Gastrocnemius medialis (tissue), 4 donors: ENCODE measurements at places on chromosomes 12 and 14.
A peak's percentile ranks its signal among the peaks of the same experiment; 100 is the strongest.

DNA sequence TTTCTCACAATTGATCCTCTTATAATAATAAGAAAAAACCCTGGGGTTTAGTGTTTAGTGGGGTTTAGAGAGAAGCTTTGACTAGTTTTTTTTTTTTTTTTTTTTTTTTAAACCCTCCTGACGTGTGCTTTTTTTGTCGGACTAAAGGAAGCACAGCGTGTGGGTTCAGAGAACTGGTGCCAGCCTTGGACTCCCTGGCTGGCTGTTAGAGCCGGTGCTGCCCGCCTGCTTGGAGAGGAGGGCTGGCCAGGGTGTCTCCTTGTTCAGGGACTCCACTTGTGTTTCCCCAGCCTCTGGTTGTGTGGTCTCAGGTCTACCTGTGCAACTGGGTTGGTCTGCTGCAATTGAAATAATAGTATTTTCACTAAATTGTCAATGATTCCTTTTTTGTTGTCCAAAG lies 54.1 kb upstream of the ASPG start:
- DNase-seq = no peak

- DNase-seq = no peak
Measured at GRCh38 chr12:103640831-103641230, 53.8 kb downstream of the STAB2 start.

DNA sequence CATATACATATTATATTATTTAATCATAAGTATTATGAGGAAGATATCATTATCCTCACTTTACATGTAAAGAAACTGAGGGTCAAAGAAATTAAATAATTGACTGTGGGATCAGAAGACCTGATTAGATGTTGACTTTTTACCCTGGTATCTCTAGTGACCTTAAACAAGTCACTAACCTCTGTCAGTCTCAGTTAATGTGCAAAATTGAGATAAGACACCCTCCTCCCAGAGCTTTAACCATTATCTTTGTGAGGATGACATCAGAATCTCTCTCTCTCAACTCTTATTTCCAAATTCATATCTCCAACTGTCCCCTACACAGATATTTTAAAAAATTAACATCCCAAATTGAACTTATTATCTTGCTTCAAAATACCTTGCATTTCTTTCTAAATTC lies 177.8 kb downstream of the KLHL28 start:
- DNase-seq = no peak

GRCh38 chr14:101102875-101103274 lies 199.4 kb upstream of the RTL1 start:
- no peak for DNase-seq

- DNase-seq = no peak
Measured at GRCh38 chr12:130286041-130286440, 51.6 kb upstream of the PIWIL1 start.

DNA sequence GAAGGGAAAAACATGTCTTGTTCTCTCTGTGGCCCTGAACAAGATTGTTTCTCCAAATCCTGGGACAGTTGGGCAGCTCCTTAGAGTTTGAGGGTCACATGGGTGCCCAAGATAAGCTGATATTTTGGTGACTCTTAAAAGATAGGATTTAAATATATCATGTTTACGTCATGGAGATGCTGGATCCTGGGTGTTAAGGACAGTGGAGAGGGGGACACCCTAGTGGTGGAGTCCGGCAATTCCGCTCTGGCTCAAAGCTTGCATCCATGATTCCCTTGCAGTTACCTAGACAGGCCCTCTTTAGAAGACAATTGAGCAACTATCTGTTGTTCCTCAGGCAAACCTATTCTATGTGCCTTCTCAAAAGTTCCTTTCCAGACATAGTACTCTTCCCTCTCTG lies 101.8 kb downstream of the CMKLR1 start:
- no peak for DNase-seq

DNA sequence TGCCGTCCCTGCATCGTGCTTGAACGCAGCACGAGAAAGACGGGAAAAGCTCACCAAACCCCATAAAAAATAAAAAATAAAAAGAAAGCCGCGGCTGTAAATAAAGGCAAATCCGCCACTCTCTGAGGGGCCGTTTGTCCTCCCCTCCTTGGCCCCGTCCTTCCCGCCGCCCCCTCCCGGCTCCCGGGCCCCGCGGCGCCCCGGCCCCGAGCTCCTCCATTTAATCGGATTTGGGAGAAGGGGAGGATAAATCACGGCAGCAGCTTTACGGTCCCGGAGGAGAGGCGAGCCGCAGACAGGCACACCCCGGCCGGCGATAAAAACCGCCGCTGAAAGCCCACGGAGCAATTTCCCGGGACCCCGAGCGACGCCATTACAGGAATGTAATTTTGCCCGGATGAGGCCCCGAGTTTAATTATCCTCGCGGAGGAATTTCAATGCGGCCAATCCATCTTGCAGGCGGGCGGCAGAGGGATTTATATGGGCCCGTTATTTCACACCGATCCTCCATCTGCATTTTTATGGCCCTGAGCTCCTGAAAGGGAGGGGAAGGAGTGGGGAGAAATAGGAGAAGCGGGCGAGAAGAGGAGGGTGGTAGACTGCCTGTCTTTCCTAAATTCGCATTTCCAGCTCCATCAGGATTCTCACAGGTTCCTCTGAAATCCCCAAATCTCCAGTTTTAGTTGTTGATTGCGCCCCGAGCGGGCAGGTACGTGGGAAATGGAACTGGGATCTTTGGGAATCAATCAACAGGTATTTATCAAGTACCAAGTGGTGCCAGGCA lies 1.3 kb upstream of the ATP5MC2 start:
- DNase-seq = peak; percentile 35

GRCh38 chr14:100426314-100426713 lies 103.2 kb downstream of the SLC25A47 start:
- no peak for DNase-seq

DNA sequence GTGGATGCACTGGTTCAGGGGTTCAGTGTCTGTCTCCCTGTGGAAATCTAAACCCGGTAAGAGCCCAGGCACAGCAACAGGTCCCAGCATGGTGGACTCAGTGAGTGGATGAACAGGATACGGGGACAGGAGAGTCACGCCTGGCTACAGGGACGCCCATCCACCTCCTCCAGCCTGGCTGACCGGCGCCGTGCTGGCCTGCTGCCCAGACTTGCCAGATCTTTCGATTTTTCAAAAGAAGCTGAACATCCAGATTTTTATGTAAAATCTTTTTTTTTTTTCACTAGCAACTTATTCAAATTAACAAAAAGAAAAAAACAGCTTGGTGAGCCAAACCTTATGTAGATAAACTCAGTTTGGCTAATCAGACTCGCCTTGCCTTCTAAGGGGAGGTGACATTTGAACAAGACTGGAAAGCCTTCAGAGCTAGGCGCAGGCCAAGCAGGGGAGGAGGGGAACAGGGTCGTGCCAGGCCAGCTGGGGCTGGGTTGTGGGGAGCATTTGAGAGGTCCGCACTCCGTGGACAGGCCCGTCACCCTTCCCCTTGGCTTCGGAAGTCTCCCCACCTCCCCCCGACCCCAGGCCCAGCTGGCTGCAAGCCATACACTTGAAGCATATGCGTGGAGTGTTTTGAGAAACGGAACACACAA lies 87.8 kb upstream of the NCOR2 start:
- DNase-seq = peak; percentile 37

DNA sequence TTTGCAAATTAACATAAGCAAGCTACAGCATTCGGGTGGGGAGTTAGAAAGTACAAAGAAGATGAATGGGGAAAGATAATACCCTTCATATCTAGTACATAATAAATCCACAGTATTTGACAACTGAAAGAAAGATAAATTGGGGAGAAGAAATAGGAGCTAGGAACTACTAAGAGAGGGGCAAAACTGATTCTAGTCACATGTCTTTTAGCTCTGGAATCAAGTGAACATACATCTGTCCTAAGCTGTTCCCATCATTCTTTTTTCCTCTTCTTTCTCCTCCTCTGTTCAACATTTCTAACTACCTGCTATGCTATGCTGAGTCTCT lies 15.3 kb upstream of the APOF start:
- no peak for DNase-seq

- DNase-seq = no peak
Measured at GRCh38 chr14:60206837-60207533, 41.8 kb upstream of the DHRS7 start.

DNA sequence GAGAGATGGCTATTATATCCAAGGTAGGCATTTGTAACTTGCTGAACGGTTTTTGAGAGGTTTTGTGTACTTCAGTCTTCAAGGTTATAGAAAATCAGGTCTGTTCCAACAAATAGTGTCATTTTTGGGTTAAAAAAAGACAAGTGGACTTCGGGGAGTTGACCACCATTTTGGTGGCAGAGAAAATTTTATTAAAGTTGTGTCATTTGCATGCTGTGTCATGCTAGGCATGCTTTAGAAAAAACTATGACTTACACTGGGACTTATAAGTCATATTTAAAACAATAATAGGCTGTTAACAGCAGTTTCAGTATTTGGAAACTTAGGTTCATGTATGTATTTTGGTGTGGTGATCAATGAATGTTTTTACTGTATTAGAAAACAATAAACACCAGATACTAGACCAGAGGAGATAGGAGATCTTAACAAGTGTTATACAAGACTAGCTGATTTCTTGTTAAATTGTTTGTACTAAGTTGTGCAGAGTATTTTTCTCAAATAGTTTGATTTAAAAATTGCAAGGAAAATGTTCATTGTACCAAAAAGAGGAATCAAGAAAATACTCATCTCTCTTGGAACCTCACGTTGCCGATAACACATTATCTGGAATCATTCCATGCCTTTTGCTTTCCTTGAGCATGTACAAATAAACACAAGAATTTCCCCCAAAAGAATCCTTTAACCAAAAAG lies 1.4 kb downstream of the RAN start:
- no peak for DNase-seq

DNA sequence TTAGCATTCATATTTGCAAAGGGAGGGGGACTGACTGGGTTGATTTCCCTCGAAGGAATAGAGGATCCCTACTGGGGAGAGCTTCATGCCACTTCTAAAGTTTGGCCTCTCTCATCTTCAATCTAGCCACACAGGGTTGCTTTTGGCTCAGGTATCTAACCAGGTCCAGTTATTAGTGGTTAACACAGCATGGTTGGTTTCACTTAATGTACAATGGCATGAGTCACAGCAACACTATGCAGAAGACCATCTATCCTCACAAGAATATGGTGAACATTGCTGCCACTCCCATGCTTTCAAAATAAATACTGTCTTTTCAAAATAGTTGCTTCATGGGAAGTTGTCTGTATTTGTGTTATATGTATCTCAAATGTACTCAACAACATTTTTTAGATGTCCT lies 6.6 kb upstream of the RAB3IP start:
- no peak for DNase-seq

GRCh38 chr12:129873833-129874208 lies 30.0 kb downstream of the TMEM132D start:
- no peak for DNase-seq

DNA sequence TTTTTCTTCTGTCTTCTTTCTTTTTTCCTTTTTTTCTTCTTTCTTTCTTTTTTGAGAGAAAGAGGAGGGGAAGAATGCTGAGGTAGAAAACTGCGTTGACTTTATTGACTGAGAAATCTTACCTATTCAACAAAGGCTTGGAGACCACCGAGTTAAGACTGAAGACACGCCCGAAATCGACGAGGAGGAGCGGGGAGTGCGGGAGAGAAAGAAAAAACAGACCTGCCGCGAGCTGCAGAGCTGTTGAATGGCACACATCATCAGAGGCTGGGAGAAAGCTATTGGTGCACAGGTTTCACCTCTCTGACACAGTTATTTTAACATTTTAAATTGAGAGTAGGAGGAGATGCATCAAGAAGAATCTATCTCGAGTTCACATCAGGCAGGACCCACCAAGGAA lies 5.1 kb downstream of the ASCL1 start:
- no peak for DNase-seq
